ENCODE measurements at places on chromosomes 5 and 9.

GRCh38 chr9:14348123-14348372 is 34.1 kb upstream of the NFIB start:
- H3K36me3 ChIP-seq = no peaks in the 10 kb centered on the region
- peaks cover 3% of the 10 kb centered on the region for H3K4me1 ChIP-seq
- H3K27ac ChIP-seq = no peak overlapping the region
- no peaks in the 10 kb centered on the region for H3K27me3 ChIP-seq
- no peak for DNase-seq
- H3K4me3 ChIP-seq = peak overlapping the region; percentile 69

- no peaks in the 10 kb centered on the region for H3K36me3 ChIP-seq
- H3K4me3 ChIP-seq = no peak overlapping the region
- no peak for DNase-seq
- no peak overlapping the region for H3K27ac ChIP-seq
- H3K27me3 ChIP-seq = peaks cover 71% of the 10 kb centered on the region
These were observed 5.9 kb downstream of the TRPM3 start for GRCh38 chr9:71115448-71115975.

DNA sequence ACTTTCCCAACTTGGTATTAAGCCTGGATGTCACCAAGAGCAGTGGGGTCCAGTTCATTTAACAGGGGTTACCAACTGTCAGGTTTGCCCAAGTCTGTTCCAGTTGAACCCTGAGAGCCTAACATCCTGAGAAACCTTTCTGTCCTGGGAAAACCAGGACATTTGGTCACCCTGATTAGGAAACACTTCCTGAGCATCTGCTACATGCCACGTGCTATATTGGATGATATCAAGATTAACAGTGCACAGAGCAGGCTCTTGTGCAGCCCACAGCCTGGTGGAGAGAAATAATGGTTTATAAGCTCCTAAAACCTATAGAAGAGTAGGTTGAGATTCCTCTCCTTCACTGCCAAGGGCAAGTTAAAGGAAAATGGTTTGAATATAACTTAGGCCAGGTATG is 102.9 kb upstream of the RAD23B start:
- no peak overlapping the region for H3K27ac ChIP-seq
- no peaks in the 10 kb centered on the region for H3K36me3 ChIP-seq
- no peaks in the 10 kb centered on the region for H3K4me1 ChIP-seq
- no peaks in the 10 kb centered on the region for H3K27me3 ChIP-seq
- DNase-seq = no peak
- no peak overlapping the region for H3K4me3 ChIP-seq

DNA sequence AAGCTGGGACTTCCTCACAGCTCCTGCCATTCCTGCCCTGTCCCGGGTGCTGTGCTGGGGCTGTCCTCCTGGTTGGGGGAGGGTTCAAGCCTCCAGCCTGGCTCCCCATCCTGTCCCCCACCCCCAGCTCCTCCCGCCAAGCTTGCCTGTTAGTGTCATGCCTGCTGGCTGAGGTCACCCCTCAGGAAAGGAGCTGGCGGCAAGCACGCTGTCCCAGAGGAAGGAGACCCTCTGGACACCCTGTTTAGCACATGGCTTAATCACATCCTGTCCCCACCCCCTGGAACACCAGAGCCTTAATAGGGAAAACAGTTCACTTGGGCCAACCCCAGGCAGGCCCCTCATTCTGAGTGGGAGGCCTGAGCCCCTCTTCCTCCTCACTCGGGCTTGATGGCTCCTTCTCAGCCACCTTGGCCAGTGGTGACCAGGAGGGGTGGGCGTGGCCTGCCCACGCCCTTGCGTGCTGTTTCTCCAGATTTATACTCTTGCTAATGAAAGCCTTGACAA is 9.2 kb upstream of the PHYHD1 start:
- H3K4me1 ChIP-seq = peaks cover 26% of the 10 kb centered on the region
- H3K36me3 ChIP-seq = peaks cover 40% of the 10 kb centered on the region
- no peak overlapping the region for H3K4me3 ChIP-seq
- peak overlapping the region; percentile 85 for H3K27ac ChIP-seq
- H3K27me3 ChIP-seq = no peaks in the 10 kb centered on the region

DNA sequence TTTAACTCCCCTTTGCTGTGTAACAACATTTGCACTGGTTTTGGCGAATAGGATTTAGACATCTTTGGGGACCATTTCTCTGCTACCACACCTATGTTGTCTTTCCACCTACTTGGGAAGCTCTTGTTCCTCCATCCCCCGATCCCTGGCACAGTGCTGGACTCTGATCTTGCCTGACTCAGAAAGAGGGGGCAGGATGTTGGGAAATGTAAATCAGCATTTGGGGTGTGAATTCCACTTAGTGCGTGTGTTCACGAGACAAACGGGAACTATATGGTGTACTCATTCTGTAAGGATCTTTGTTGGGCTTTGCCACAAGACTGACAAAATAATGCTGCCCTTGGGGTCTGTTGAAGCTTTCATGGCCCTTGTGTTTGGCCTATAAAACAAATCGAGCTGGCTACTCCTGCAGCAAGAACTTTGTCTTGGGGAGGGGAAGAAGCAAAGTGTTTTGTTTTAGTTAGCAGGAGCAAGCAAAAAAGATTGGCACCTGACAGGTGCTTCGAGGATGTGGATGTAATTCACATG is 18.5 kb downstream of the TMEM268 start:
- H3K27ac ChIP-seq = no peak overlapping the region
- H3K4me3 ChIP-seq = no peak overlapping the region
- DNase-seq = no peak
- H3K4me1 ChIP-seq = no peaks in the 10 kb centered on the region
- peaks cover 7% of the 10 kb centered on the region for H3K36me3 ChIP-seq

DNA sequence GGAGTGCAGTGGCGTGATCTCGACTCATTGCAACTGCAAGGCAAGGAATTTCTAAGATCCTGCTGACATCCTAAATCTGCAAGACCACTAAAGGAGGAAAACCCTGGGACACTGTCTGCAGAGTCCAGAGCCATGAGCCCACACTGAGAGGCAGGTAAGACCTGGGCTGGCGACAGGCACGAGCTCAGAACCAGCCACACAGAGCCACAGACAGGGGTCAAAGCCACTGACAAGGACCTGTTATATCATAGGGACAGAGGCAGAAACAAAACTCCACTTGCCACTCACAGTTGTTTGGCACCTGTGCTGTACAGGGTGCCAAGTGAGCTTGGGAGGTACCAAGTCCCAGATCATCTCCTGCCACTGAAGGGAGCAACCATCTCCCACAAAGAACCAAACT is 34.2 kb downstream of the IPPK start:
- no peak for DNase-seq
- no peak overlapping the region for H3K27ac ChIP-seq
- no peak overlapping the region for H3K4me3 ChIP-seq
- H3K36me3 ChIP-seq = peaks cover 97% of the 10 kb centered on the region
- H3K4me1 ChIP-seq = no peaks in the 10 kb centered on the region

- peaks cover 10% of the 10 kb centered on the region for H3K4me1 ChIP-seq
- H3K4me3 ChIP-seq = no peak overlapping the region
- H3K27ac ChIP-seq = no peak overlapping the region
- DNase-seq = peak; percentile 30
These were observed 1098.8 kb downstream of the DTWD2 start for GRCh38 chr5:117889596-117889995.

- peaks cover 10% of the 10 kb centered on the region for H3K27me3 ChIP-seq
- H3K36me3 ChIP-seq = no peaks in the 10 kb centered on the region
- no peak overlapping the region for H3K27ac ChIP-seq
- H3K4me3 ChIP-seq = no peak overlapping the region
- DNase-seq = no peak
These were observed 127.5 kb downstream of the FRMD3 start for GRCh38 chr9:83410701-83411100.

GRCh38 chr9:93118863-93119702 is 15.0 kb downstream of the NINJ1 start:
- no peak for DNase-seq
- no peaks in the 10 kb centered on the region for H3K27me3 ChIP-seq
- peak overlapping the region; percentile 45 for H3K4me3 ChIP-seq
- H3K36me3 ChIP-seq = peaks cover 45% of the 10 kb centered on the region

DNA sequence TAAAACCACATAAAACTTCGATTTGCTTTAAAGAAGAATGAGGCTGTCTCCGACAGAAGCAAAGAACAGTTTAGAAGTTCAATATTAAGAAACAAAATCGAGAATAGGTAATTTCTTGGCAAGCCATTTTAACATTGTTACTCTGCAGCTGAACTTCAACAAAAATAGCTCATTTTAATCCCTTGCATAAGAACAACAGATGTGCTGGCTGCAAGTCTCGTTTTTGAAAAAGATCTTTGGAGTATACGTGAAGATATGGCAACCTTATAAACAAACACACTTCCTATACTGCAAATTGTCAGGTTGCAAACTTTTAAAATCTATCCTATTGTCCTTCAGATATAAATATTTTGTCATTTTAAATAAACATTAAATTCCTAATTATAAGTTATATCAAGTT is 71.5 kb downstream of the FBN2 start:
- H3K27me3 ChIP-seq = no peaks in the 10 kb centered on the region
- no peak for DNase-seq
- H3K4me3 ChIP-seq = no peak overlapping the region

- H3K4me3 ChIP-seq = peak overlapping the region; percentile 57
- H3K27me3 ChIP-seq = no peaks in the 10 kb centered on the region
- no peaks in the 10 kb centered on the region for H3K36me3 ChIP-seq
These were observed 49.5 kb downstream of the RXRA start for GRCh38 chr9:134375430-134376385.

DNA sequence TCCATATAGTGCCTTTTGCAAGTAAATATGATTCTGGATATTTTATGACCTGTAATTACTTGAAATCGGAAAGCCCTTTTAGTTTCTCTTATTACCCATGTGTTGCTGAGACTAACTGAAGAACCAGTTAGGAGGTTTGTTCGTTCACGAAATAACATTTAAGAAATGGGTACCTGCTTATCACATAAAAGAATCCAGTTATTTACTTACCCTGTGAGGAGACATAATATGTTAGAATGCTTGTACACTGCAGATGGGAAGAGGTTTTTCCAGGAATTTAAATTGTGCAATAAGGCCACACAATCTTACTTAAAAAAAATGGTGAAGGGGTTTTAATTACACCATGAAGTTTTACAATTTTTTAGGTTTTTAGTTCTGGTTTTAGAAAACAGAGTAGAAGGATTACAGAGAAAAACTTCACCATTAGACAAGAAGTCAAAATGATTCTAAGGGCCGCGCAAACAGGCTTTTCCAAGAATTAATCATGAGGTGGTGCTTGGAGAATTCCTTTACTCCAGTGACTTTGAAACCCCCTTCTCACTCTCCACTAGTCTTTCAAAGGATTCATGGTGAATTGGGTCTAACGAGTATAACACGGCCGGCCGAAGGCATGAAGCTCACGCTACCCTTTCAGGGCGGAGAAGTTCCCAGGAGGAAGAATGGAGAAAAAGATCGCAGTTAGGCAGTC is 1.1 kb upstream of the PTGER4 start:
- H3K4me1 ChIP-seq = peaks cover 55% of the 10 kb centered on the region
- no peak for DNase-seq
- H3K27ac ChIP-seq = peak overlapping the region; percentile 97
- H3K27me3 ChIP-seq = no peaks in the 10 kb centered on the region

GRCh38 chr5:5348135-5348534 is 74.3 kb upstream of the ICE1 start:
- no peak overlapping the region for H3K27ac ChIP-seq
- no peaks in the 10 kb centered on the region for H3K27me3 ChIP-seq
- H3K4me3 ChIP-seq = no peak overlapping the region
- H3K4me1 ChIP-seq = peaks cover 10% of the 10 kb centered on the region
- DNase-seq = no peak

DNA sequence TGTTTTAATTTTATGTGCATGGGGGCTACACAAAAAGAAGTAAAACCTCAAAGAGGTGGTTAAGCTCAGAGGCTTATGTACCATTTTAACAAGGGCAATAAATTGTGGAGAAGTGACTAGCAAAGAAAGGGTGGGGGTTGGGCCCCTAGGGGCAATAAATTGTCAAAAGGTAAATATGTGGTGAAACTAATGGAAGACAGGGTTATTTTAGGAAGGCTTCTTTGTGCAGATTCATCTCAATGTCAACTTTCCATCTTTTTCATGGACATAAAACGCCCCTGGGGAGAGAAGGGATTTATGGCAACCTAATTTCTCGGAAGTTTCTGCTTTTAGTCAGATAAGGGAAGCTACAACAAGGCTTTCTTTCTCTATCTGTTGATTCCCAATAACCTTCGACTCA is 42.5 kb upstream of the GOLM1 start:
- H3K36me3 ChIP-seq = no peaks in the 10 kb centered on the region
- H3K27ac ChIP-seq = no peak overlapping the region
- no peak for DNase-seq
- H3K4me1 ChIP-seq = peaks cover 9% of the 10 kb centered on the region
- H3K27me3 ChIP-seq = no peaks in the 10 kb centered on the region

DNA sequence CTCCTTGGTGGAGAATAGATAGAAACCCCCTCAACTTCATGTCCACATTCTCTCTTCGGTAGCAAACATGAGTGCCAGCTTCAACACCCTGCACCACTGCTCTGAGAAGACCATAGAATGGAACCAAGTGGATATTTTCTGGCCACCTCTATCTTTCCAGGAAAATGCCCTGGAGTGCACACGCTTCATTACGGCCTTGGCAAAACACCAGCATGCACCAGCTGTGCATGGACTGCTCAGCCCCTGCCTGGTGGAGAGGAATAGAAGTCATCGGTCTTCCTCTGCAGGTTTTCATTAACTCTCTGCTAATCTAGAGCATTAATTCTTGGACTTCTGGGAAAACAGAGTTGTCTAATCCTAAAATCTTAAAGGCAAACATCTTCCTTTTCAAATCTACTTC is 211.6 kb upstream of the TMEM161B start:
- H3K4me1 ChIP-seq = no peaks in the 10 kb centered on the region
- no peak for DNase-seq
- H3K4me3 ChIP-seq = no peak overlapping the region
- H3K27ac ChIP-seq = no peak overlapping the region
- no peaks in the 10 kb centered on the region for H3K36me3 ChIP-seq
- H3K27me3 ChIP-seq = peaks cover 68% of the 10 kb centered on the region

- H3K27ac ChIP-seq = no peak overlapping the region
- no peaks in the 10 kb centered on the region for H3K27me3 ChIP-seq
- DNase-seq = no peak
These were observed 830 bp downstream of the S100Z start for GRCh38 chr5:76850543-76851145.

Data from MCF 10A (cell line).